ENCODE measurements at places on chromosomes 6 and 20. TPM values are rescaled to one million over a fixed set of nuclear protein-coding genes. Genes with fewer than 3 reads are reported as not detected.

Gene MAPK14
- 39.7 TPM for total RNA-seq

DNA sequence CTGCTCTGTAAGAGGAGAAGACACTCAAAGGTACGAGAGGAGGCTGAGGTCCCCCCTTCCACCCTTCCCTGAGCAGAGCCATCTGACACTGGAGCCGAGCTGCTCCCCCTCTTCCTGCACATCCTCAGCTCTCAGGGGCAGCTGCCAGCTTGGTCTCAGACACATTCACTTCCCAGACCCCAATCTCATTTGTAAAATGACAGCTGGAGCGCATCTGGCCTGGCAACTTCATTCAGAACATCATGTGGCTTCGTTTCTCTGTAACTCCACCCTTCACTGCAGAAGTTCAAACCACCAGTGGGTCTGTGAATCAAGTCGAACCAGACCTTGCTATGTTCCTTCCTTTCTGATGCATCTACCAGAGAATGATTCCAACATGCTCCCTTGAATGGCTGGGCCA lies 145.6 kb upstream of the CDH4 start:
- no peak overlapping the region for H3K4me3 ChIP-seq
- no peaks in the 10 kb centered on the region for H3K27me3 ChIP-seq
- no peak for DNase-seq
- H3K4me1 ChIP-seq: no peaks in the 10 kb centered on the region
- no peak overlapping the region for H3K27ac ChIP-seq

- H3K27ac ChIP-seq: no peak overlapping the region
- no peak overlapping the region for H3K4me3 ChIP-seq
- DNase-seq: no peak
Measured at GRCh38 chr6:133446789-133447188, 205.6 kb downstream of the EYA4 start.

DNA sequence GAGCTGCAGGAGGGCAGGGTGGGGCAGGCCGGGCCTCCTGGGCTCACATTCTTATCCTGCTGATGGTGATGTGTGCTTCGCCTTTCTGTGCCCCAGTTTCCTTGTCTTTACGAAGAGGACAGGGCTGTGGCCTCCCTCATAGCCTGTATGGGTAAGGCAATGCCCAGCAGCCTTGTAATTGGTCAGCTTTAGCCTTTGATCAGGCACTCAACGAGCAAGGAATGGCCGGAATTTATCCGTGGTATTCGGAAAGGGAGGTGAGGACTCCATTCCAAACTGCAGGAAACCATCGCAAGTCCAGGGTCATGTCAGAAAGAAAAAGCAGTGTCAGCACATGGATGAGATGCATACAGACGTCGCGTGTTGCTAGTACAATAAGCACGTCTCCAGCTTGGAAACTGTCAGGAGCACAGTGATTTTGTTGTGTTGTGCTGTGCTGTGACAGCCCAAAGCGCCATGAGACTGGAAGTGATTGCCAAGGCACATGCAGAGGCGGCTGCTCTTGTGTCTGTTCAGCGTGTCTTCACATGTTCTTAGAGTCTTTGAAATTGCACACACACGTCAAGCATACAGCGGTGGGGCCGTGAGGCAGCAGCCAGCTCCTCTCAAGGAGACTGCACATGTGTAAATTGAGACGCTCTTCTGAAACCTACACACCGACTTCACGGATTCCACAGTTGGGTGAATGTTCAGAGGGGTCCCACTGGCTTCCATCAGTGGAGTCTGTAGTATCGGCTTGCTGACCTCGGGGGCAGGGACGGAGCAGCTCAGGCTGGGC lies 6.2 kb downstream of the SS18L1 start:
- H3K4me3 ChIP-seq: no peak overlapping the region
- no peak for DNase-seq
- H3K27me3 ChIP-seq: no peaks in the 10 kb centered on the region
- H3K4me1 ChIP-seq: peaks cover 42% of the 10 kb centered on the region

DNA sequence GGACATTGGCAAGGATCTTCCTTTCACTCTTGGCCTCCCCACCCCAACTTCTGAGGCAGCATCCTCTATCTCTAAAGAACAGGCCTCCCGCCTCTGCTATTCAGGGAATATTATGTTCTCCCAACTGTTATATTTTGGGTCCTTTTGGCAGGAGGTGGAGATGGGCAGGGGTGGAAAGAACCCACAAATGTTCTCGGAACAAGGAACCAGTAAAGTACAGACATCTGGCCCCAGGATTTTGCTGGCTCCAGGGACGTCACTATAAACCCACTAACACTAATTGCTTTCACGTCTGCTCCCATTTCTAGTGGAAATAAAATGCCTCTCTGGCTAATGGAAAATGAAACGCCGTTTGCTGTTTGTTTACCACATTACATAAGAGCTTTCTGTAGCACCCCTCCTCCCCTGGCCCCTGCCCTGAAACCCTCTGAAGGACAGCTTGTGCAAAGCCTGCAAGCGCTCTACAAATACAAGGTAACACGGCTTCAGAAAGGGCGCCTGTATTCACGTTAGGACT lies 77.7 kb upstream of the TBC1D7 start:
- no peaks in the 10 kb centered on the region for H3K36me3 ChIP-seq
- H3K27ac ChIP-seq: no peak overlapping the region
- no peak for DNase-seq
- no peak overlapping the region for H3K4me3 ChIP-seq

GRCh38 chr6:111958534-111958933 lies 85.3 kb upstream of the FYN start:
- H3K4me3 ChIP-seq: no peak overlapping the region
- H3K27ac ChIP-seq: no peak overlapping the region
- peaks cover 6% of the 10 kb centered on the region for H3K4me1 ChIP-seq
- DNase-seq: no peak
- H3K36me3 ChIP-seq: no peaks in the 10 kb centered on the region
- no peaks in the 10 kb centered on the region for H3K27me3 ChIP-seq

- no peaks in the 10 kb centered on the region for H3K27me3 ChIP-seq
Measured at GRCh38 chr6:128672023-128672422, 151.6 kb upstream of the PTPRK start.

- H3K27me3 ChIP-seq: no peaks in the 10 kb centered on the region
- peaks cover 4% of the 10 kb centered on the region for H3K4me1 ChIP-seq
- no peak overlapping the region for H3K27ac ChIP-seq
- DNase-seq: no peak
Measured at GRCh38 chr6:25036461-25036860, 100.7 kb upstream of the RIPOR2 start.

DNA sequence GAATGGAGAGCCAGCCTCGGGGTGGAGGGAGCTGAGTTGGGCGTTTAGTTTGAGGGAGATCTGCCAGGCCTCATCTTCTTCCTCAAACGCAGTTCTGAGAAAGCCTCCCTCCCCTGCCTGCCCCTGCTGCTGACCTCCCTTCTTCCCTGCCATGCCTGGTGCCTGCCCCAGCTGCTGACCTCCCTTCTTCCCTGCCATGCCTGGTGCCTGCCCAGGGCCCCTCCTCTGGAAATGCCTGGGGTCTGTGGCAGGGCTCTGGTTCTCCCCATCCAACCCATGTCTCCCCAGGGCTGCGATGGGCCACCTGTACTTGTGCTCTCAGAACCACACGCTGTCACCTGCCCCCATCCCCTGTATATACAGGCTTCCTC lies 114.6 kb downstream of the VEGFA start:
- H3K27ac ChIP-seq: no peak overlapping the region
- H3K4me3 ChIP-seq: no peak overlapping the region
- H3K4me1 ChIP-seq: peaks cover 20% of the 10 kb centered on the region
- no peaks in the 10 kb centered on the region for H3K27me3 ChIP-seq
- DNase-seq: no peak
- no peaks in the 10 kb centered on the region for H3K36me3 ChIP-seq
